ENCODE measurements at places on chromosomes 7 and 10.

- DNase-seq, result no peak
Observed at GRCh38 chr10:18449611-18450026, 201.8 kb downstream of the NSUN6 start.

- DNase-seq, result no peak
Observed at GRCh38 chr7:128170461-128170860, 70.6 kb upstream of the LEP start.

DNA sequence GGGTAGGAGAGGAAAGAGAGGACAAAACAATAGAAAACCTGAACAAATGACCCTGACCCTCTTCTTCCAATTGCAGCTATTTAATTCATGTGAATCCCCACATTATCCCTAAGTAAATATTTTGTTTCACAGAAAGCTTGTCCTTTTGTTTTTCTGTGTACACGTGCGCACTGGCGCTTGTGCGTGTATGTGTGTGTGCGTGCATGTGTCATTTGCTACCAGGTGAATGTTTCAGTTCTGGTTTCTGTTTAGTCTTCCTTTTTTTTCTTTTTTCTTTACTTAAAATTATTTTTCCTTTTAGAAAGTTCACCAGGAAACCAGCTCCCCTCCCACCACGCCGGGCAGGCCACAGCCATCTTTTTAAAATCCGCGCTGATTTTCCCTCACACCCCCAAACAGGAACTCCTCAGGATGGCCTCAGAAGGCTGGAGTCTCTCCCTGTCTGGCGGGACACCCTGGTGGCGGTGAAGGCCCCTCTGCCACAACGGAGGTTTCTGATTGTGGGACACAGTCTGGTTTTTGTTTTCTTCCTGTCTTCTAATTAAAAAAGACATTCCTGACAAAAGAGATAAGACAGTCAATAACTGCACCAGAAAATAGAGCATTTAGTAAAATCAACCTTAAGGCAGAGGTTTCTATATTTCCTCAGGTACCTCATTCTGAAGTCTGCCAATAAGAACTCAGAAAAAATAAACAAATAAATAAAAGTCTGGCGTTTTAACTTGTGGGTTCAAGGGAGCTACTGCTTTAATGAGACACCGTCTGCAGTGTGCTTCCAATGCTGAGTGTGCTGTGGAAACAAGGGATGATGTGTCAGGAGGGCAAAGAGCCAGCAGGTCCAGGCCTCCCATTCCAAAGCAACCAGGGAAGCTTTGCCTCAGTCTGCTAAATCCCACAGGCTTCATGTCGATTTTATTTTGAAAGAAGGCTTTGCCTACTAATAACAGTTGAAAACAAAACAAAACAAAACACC, 17.4 kb downstream of the IRF5 start:
- no peak for DNase-seq

DNA sequence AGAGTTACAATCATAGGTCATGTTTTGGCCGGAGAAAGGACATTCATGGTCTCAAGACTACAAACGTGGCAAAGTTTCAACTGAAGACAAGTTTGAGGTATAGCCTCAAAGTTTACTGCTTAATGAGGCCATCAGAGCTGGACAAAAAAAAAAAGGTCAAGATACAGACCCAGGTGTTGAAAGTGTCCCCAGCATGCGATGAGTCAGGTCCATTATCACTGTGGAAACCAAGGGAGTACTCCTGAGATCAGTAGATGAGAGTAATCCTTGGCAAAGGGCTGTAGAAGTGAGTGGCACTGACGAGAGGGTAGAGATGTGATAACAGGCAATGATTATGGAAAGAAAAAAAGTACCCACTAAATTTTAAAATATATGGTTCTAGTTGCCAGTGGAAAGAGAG, 80.1 kb upstream of the LRRN3 start:
- DNase-seq, result no peak

- DNase-seq, result no peak
Observed at GRCh38 chr7:33261585-33261984, 132.2 kb downstream of the BBS9 start.

GRCh38 chr10:22723783-22724182, 9.4 kb upstream of the PIP4K2A start:
- DNase-seq, result no peak

- no peak for DNase-seq
Observed at GRCh38 chr7:15016315-15016667, 113.7 kb upstream of the DGKB start.

DNA sequence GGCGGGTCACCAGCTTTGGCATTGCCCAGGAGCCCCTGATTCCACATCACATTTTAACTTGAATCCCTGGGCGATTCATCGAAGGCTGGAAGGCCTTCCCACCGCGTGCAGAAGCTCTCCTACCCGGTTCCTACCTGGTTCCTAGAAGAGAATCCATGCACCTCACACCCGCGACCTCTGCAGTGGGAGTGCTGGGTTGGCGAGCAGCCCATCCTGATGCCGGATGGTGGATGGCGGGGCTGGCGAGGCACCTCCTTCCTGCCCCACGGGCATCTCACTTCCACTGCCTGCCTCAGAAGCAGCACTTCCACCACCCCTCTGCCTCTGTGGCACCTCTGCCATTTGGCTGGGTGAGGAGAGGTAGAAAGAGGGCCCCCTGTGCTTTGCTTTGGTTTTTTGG, 32.0 kb downstream of the NUB1 start:
- no peak for DNase-seq

GRCh38 chr7:133602291-133602690, 349.4 kb downstream of the EXOC4 start:
- no peak for DNase-seq

DNA sequence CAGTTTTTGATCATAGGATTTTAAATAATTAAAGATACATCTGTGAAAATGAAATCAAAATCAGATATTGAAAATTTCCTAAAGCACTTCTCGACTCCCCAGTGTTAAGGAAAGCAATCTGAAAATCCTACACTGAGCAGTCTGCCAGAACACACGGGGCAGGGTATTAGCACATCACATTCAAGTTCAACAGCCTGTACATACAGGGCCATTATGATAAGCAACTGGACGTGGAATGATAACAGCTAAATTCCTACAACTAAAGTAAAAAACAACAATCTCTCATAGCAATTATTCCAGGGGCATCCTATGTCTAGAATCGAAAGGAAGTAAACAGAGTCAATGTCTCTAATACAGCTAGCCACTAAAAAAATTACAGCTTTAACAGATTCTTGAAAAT, 31.7 kb downstream of the TRDMT1 start:
- DNase-seq, result no peak

GRCh38 chr10:27605318-27605717, 101.2 kb downstream of the RAB18 start:
- DNase-seq, result no peak

- DNase-seq, result no peak
Observed at GRCh38 chr7:43362652-43363034, 220.3 kb upstream of the STK17A start.

DNA sequence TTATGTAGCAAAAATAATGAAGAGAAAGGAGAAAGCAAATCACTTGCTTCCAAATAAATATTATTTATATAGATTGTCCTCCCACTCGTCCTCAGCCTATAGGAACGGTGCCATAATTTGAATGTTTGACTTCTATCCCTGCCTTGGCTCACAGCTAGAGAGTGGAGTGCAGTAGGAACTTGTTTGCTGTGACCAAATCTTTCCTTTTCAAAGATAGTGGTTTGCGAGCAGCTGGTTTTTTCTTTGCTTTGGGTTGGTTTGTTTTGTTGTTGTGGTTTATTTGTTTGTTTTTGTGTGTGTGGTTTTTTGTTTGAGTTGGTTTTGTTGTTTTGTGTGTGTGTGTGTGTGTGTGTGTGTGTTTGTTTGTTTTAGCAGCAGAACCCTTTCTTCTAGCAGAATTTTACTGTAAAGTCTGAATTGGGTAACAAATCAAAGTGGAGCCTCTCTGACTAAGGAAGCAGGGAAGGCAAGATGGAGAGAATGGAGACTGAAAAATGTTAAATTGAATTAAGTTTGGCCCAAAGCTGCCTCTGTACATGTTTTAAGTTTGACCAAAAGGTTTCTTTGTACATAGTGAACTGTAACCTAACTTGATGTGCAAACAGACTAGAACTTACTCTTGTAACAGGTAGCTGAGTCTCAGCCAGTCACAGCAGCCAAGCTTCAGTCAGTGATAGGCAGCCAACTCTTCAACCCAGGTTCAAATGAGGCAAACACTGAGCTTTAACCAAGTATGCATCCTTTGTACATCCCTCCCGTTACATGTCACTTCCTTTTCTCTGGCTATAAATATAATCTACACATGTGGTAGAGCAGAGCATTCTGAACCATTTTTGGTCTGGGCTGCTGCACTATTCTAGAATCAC, 149.5 kb upstream of the LRGUK start:
- no peak for DNase-seq

DNA sequence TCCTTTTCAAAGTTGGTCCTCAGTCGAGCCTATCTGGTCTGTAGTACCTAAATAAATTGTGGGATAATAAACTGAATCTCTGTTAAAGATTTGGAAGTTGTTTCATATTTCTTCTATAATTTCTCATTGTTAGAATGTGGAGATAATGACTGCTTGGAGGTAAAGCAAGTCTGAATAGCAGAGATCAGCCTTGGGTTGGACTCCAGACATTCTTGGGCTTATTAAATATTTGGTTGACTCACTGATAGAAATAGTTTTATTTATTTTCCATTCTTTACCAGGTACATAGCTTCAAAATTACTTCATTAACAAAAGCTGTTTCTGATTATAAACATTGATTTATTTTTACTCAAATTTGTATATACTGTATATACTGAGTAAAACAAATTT, 34.3 kb downstream of the TPST1 start:
- no peak for DNase-seq

GRCh38 chr7:21966271-21966670, 20.6 kb upstream of the CDCA7L start:
- no peak for DNase-seq

GRCh38 chr10:104908581-104908980, 267.5 kb downstream of the SORCS3 start:
- no peak for DNase-seq

GRCh38 chr10:100319707-100320402, 10.2 kb downstream of the PKD2L1 start:
- no peak for DNase-seq

GRCh38 chr7:50660040-50660829, 95.0 kb upstream of the DDC start:
- no peak for DNase-seq

DNA sequence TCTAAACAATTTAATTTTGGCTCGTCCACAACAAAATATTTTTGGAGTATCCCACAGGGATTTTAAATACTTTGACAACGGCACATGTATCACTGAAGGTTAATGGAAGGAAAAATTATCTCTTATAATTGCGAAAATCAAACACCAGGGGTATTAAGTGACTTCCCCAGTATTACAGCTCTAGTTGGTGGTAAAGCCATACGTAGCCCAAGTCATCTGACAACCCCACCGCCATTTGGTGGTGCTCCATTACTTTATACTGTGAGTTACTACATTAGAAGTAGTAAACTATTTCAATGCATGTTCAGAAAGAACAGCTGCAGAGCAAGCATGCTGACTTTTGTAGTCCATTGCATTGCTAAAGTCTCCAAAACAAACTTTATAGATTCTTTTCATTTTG, 179.7 kb downstream of the HGF start:
- DNase-seq, result no peak

All from hematopoietic multipotent progenitor cell treated with erythropoietin and hydrocortisone succinate and interleukin-3 and kit ligand, for 15 days (in vitro differentiated cells).